ENCODE measurements at places on chromosomes 12 and 14.

DNA sequence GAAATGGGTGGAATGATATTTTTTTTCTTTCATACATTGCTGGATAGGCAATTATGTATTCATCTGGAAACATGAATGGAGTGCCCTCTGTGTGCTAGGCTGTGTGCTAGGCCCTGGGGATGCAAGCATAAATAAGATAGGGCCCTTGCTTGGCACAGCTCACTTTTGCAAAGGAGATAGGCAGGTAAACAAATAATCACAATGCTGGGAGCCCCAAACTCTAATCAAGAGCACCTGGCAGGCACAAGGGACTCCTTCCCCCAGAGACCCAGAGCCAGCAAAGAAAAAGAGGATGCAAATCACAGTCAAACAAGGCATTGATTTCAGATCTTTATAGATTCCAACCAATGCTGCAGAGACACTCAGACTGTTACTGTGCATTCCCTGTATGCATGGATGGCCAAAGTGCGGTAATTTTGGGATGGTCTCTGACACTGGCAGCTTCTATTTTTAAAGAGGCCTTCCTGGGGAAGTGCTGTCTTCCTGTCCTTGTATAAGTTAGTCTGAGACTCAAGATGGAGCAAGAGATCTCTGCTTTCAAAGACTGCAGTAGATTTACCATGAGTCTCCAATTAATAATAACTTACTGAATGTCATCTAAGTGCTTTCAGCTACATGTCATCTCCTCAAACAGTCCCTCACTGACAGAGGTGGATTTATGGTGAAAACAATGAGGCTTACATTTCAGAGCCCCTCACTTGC lies 45.1 kb upstream of the CPM start:
- no peak for DNase-seq

DNA sequence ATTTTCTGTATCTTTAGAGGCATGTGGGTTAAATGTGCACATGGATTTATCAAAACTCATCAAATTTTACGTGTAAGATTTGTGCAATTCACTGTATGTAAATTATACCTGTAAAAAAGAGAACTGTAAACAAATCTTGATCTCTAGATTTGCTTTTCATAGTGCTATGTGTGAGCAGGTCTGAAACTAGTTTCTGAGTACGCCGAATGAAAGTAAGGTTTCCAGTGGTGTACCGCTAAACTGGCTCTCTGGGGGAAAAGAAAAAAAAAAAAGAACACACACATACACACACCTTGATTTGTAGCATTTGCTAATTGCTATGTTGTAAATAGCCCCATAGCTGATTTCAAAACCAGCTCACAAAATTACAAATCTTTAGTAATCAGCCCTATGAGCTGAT lies 8.6 kb upstream of the SLC41A2 start:
- DNase-seq: no peak

DNA sequence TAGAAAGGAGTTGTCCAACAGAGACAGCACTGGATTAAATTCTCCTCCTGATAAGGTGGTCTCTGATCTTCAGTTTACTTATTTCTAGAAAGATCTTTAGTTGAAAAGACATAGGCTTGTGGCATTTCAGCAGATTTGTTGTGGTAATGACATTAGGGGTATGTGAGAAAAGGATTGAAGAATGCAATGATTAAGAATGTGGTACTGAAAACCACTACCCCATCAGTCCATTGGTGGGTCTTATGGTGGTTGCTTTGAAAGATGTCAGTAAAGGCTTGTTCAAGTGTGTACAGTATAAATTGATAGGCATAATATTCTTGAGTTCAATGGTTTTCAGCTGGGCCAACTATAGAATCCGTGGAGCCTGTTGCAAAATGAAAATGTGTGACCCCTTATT lies 10.8 kb downstream of the PPFIBP1 start:
- DNase-seq: no peak

DNA sequence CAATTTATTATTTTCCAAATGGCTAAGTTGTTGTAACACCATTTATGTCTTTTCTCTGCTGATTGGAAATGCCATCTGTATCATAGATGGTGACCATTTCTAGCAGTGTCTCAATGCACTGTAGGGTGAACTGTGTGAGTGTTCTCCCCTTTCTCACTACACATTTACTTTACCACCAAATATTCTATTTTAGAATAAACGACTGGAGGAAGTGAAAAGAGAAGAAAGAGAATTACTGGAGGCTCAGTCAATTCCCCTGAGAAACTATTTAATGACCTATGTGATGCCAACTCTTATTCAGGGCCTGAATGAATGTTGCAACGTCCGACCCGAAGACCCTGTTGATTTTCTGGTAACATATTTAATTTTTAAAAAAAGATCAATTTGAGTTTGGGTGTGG lies 15.5 kb upstream of the PAPOLA start:
- no peak for DNase-seq

DNA sequence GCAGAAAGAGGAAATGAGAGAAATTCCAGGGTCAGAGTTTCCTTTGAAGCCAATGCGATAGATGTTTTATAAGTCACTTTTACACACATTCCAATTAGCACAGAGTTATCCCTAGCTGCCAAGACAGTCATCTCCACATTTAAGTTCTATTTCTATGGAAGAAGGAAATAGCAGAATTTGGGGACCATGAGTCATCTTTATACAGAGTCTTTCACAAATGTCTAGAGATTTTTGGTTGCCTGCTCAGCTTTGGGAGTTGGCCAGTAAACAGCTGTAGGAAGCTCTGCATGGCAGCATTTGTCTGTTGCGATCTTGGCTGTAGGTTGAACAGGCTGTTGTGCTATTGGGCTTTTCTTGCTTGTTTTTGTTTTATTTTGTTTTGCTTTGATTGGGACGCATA lies 884.3 kb downstream of the GALC start:
- no peak for DNase-seq

- no peak for DNase-seq
These were observed 1.5 kb upstream of the WNT10B start for GRCh38 chr12:48972952-48973483.

DNA sequence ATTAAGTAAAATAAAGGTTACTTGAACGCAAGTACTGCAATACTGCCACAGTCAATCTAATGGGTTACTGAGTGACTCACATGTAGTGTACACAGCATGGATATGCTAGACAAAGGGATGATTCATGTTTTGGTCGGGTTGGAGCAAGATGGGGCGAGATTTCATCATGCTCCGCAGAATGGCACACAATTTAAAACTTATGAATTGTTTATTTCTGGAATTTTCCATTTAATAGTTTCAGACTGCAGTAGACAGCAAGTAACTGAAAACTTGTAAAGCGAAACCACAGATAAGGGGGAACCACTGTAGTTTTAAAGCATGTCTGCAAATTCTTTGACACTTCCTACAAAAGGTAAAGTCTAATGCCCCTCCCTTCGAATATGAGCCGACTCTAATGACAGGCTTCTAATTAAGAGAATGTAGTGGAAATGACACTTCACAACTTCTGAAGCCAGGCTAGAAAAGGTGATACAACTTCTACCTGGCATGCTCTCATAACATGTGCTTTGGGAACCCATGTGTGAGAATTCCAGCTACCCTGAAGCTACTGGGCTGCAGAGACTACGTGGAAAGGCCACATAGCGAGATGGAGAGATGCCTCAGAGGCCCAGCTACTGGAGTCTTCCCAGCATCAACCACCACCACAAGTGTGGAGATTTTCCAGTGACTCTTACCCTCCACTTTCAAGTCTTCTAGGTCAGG lies 13.9 kb upstream of the TCP11L2 start:
- DNase-seq: no peak

GRCh38 chr12:56234746-56235436 lies 5.0 kb downstream of the SLC39A5 start:
- DNase-seq: no peak

DNA sequence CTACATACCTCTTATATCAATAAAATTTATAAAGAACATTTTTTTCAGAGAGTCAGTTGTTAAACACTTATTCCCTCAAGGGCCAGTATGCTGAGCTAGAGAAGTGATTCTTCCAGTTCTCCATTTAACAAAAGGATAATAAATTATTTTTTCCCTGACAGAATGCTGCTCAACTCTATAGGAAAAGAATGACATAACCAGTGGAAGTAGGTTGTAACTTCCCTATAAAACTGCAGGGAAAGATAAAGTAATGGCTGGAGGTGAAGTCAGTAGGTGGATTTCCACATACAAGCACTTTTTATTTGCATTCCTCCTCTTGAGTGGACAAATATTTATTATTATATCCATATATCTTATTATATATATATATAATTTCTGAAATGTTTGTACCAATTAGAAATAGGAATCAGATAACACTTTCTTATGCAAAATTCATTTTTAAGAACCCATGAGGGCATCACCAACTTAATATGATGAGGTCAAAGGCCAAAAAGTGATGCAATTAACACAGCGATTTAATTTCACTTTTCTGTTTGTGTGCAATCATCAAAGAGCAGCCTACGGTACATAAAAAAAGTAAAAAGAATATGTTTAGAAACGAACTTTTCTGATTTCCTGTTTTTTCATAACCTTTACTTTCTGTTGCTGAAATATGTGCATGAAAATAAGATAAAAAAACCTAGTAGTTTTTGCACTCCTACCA lies 175.3 kb downstream of the PRKD1 start:
- no peak for DNase-seq

DNA sequence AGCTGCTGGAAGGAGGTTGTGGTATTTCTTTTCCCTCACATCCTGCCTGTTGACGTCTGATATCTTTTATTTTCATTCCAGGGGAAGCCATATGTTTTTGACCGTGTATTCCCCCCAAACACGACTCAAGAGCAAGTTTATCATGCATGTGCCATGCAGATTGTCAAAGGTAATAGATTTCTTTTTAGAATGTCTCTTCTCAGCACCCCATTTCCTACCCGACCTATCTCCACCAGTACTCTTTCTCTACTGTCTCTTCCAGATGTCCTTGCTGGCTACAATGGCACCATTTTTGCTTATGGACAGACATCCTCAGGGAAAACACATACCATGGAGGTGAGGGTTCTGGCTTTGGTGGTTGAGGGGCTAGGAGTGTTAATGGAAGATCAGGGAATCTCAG lies 13.5 kb downstream of the KIF5A start:
- DNase-seq: no peak

DNA sequence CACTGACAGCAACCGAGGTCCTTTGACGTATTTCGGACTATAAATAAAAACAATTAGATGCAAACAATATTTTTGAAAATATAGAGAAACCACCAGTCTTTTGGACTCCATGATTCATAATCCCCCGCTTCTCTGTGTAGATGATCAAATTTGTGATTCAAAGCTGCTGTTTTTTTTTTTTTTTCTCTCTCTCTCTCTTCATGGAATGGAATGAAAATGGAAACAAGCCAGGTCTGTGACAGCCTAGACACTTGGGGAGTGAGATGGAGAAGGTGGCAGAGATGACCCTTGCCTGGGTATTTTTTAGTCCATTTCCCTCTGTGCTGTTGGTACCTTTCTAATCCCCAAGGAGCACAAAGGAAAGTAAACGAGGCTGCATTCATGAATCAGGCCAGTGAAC lies 248.5 kb downstream of the GLT1D1 start:
- no peak for DNase-seq

DNA sequence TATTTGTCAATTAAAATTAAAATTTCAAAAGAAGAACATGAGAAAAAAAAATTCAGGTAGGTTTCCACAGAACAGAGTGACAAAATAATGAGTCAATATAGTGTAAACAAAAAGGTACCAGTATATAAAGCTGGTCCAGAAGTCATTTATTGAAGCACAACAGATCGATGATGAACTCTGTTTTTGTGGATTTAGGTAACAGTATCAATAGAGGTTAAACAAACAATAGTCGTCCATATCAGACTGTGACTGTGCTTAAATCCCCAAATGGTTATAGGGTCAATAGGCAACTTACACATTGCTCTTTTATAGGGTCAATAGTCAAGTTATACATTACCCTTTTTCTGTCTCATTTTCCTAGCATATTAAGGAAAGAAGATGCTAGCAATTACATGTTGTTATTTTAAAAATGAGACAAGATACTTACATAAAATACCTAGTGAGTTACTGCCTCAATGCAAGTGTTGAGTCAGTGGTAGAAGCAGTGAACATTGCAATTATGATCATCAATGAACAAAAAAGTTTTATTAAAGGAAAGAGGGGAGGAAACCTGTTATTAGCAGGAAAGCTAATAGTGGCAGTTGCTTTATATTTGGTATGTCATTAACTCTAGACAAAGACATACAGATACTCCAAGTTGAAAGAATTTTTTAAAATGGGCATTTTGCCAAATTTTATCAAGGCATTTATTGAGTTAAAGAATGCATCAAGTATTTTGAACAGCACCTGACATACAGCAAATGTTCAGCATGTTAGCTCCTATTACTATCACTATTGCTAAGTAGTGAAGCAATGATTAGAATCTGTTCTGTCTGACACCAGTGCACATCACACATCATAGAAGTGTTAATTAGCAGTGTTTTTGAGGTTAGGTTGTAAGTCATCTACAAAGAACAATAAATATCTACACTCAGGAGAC lies 102.9 kb downstream of the CCER1 start:
- DNase-seq: no peak

DNA sequence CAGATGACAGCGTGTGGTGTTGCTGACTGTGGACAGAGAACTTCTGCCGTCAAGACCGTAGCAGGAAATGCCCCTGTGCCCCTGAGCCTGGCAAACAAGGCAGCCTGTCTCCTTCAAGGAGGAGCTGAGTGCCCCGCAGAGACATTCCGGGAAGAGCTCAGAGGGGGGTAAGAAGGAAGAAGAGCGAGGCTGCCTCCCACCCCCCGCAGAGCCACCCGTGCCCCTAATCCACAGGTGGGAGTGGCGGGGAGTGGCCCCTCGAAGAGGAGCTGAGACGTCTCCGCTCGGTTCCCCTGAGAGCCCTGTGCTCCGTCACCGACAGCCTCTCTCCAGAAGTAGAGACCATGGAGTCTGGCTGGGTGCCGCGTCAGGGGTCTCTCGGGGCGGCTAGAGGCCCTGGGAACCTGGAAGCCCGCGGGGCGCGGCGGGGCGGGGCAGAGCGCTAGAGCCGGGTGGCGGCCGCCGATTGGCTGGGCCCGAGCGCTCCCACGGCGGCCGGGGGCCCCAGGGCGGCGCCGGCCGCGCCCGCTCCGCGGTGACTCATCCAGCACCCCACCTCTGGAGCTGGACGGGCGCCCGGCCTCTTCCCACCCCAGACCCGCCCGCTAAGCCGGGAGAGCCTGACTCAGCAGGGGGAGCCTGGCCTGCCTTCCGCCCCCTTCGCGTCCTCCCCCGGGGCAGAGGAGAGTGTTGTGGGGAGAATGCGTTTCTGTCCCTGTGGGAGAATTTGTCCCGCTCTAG lies 25.2 kb upstream of the KRT78 start:
- no peak for DNase-seq

DNA sequence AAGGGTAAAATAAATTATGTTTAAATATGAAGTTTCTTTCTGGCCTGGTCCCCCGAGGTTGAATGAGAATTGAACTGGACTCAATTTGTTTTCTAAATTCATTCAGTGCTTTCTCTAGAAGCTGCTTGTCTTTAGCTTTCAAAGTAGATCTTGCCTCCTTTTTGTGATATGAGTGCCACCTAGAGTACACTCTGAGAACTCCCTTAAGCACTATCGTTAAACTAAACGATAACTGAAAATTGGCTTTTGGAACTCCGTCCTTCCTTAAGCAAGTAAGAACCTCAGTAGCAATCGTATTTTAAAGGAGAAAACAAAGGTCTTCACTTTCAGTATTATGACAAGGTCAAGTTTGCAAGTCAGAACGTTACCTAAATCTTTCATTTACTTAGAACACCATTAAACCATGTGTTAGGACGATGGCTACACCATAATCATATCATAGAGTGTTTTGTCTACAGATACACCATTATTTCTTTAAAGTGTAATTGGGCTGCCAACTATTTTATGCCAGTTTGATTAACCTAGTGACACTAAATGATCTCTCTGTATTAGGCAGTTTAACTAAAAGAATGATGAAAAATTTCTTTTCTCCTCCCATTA lies 364.8 kb downstream of the SNAPC1 start:
- DNase-seq: peak; percentile 40
